ENCODE measurements at places on chromosomes 6 and 20.

- no peak for DNase-seq
These were observed 24.8 kb downstream of the ADTRP start for GRCh38 chr6:11753798-11754197.

DNA sequence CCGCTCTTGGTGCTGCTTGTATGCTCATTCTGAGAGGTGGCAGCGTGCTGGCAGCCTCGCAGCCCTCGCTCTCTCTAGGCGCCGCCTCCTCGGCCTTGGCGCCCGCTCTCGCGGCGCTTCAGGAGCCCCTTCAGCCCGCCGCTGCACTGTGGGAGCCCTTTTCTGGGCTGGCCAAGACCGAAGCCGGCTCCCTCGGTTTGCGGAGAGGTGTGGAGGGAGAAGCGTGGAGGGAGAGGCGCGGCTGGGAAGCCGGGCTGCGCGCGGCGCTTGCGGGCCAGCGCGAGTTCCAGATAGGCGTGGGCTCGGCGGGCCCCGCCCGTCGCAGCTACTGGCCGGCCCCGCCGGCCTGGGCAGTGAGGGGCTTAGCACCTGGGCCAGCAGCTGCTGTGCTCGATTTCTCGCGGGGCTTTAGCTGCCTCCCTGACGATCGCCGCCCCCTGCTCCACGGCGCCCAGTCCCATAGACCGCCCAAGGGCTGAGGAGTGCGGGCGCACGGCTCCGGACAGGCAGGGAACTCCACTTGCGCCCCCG is 19.5 kb upstream of the FAM8A1 start:
- DNase-seq: no peak

- DNase-seq: no peak
These were observed 58.0 kb upstream of the CD2AP start for GRCh38 chr6:47419621-47420020.

DNA sequence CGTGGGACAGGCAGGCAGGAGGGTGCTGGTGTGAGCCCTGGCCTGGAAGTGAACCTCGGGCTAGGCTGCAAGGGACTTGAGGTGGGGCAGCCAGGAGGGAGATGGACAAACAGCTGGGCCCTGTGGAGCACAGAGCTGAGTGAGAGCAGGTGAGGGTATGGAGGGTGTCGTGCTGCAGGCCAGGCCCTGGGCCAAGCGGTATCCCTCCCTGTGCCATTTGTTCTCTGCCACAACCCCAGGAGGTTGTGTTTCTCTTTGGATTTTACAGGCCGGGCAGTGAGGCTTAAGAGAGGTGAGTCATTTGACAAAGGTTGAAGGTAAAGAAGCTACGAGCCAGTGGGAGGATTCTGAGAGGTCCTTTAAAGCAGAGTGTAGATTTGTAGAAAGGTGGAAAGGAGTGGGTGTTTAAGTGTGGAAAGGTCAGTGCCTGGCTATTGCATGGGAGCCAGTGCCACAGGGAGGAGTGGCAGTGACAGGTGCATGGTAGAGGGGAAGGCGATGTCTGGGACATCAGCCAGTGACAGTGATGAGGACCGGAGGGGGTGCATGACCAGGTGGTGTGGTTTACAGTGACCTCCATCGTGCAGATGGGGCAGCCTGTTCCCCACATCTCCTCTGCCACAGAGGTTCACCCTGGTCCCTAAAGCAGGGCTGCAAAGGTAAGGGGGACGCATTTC is 39.8 kb downstream of the GMPR start:
- no peak for DNase-seq

GRCh38 chr6:107667790-107668189 is 156.3 kb downstream of the SCML4 start:
- DNase-seq: no peak

GRCh38 chr20:38818113-38819065 is 12.9 kb downstream of the PPP1R16B start:
- no peak for DNase-seq

DNA sequence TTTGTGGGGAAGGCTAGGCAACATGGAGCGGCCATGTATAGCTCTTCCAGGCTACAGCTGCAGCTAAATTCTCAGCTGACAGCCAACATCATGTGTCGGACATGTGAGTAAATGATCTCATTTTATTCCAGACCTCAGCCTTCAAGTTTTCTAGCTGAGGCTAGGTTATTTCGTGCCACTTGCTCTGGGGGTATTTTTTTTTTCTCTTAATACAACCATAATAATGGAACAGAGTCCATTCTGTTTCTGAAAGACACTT is 573.5 kb downstream of the CD109 start:
- no peak for DNase-seq

DNA sequence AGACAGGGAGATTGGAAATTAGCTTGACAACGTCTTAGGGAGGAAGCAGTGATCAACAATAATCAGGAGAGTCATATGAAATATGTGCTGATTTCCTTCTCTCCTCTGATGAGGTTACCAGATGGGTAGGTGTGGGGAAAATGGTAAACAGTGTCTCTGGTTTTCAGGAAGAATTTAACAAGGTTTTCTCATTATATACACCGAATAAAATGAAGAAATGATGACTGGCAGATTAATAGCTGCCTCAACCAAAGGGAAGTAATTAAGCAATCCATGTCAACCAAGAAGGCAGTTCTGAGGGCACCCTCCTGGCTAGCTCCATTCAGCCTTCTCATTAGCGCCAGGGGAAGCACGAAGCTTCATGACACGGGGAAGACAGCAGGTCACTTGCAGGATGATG is 12.7 kb upstream of the RAMACL start:
- DNase-seq: no peak

DNA sequence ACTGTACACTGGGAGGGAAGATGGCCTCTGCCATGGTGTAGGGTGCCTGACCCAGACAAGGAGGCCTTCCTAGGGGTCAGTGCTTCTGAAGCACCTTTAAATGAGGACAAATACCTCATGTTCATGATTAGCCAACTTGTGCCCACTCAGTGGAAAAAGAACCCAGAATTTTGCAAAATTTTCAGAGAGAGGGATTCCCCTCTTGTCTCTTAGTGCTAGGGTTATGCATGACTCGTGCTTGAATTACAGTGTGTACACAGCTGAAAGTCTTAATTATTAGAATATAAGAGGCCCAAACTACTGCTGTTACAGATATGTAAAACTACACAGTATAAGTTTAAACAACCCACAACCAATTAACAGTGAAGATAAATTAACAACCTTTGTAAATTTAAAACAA is 38.0 kb downstream of the HLA-G start:
- no peak for DNase-seq

GRCh38 chr20:62805155-62805710 is 598 bp downstream of the OGFR start:
- no peak for DNase-seq

DNA sequence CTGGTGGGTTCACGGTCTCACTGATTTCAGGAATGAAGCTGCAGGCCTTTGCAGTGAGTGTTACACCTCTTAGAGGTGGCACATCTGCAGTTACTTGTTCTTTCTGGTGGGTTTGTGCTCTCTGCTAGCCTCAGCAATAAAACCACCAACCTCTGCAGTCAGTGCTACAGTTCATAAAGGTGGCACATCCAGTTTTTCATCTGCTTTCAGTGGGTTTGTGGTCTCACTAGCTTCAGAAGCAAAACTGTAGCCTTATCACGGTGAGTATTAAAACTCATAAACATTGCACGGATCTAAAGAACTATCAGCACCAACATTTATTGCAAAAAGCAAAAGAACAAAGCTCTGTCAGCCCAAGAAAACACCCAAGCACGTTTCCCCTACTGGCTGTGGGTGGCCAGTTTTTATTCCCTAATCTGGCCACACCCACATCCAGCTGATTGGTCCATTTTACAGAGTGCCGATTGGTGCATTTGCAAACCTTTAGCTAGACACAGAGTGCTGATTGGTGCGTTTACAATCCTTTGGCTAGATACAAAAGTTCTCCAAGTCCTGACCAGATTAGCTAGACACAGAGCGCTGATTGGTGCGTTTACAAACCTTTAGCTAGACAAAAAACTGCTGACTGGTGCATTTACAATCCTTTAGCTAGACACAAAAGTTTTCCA is 3.4 kb upstream of the TMEM14C start:
- peak; percentile 26 for DNase-seq

DNA sequence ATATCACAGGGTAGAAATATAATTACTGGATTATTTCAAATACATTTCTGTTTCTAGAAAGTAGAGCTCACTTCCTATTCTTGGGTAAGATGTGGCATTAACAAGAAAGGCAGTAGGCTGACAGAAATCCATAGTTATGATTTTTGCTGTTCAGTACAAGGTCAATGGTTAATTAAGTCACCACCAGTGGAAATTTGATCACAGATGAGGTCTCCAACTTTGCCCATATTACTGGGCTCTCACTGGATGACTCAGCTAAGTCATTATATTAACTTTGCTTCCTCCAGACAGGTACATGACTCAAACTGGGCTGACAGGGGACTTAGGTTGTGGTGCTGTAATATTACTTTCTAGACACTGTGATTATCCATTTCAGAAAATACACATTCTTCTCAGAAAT is 212.4 kb downstream of the GRIK2 start:
- no peak for DNase-seq

Data from CD4-positive, alpha-beta memory T cell (primary cell).